ENCODE measurements at places on chromosomes 7 and 10. TPM values are rescaled to one million over a fixed set of nuclear protein-coding genes. Genes with fewer than 3 reads are reported as not detected.

The C1QL3 gene
- total RNA-seq = 0.05 TPM

The HNRNPA2B1 gene
- total RNA-seq = 191 TPM

The SERPINE1 gene
- 1,952 TPM for total RNA-seq

The HMX3 gene
- total RNA-seq = not detected

The GPC2 gene
- total RNA-seq = 0.89 TPM

The LEP gene
- not detected for total RNA-seq
